ENCODE measurements at places on chromosomes 5 and 9.

- DNase-seq, result no peak
Measured at GRCh38 chr5:74503-75109, 17.4 kb upstream of the PLEKHG4B start.

GRCh38 chr5:132418881-132419280, 49.4 kb downstream of the SLC22A5 start:
- DNase-seq, result no peak

- no peak for DNase-seq
Measured at GRCh38 chr5:31561946-31562345, 29.8 kb downstream of the C5orf22 start.

- DNase-seq, result no peak
Measured at GRCh38 chr5:66602621-66603020, 6.4 kb downstream of the MAST4 start.

DNA sequence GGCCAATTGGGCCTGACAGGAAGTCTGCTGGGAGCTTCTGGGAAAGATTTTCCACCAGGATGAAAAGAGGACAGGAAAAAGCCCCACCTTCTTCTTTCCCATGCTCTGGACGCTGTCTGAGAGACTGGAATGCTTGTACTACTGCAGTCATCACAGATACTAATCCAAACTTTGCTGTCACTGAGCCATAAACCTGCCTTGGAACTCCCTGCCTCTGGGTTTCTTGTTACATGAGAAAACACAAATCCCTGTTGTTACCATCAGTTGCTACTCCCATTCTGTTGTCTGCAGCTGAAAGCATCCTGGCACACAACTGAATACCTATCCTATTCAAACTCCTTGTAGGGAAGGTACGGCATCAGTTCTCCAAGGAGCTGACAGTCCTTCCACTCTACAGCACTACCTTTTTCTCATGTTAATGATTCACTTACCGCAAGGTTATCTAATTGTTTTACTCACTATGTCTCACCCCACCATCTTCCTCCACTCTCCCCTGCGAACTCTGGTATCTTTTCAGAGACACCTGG, 167.5 kb downstream of the CDK5RAP2 start:
- DNase-seq, result no peak
